ENCODE measurements at places on chromosomes 7 and 10. TPM values are rescaled to one million over a fixed set of nuclear protein-coding genes. Genes with fewer than 3 reads are reported as not detected.

DNA sequence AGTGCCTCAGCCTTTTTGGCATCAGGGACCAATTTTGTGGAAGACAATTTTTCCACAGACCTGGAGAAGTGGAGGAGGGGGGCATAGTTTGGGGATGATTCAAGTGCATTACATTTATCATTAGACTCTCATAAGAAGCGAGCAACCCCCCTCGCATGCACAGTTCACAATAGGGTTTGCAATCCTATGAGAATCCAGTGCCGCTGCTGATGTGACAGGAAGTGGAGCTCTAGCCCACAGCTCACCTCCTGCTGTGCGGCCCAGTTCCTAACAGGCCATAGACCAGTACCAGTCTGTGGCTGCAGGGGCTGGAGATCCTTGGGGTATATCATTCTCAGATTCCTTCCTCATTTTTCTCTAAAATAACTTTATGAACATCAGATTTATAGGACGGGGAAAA, 50.8 kb downstream of the ATAD1 start:
- DNase-seq: no peak

Gene GIMAP7
- total RNA-seq: 7.6 TPM

- DNase-seq: no peak
Observed at GRCh38 chr7:157875230-157876179, 538.7 kb downstream of the DNAJB6 start.

Gene NME8
- total RNA-seq: not detected

Gene TEX36
- not detected for total RNA-seq

DNA sequence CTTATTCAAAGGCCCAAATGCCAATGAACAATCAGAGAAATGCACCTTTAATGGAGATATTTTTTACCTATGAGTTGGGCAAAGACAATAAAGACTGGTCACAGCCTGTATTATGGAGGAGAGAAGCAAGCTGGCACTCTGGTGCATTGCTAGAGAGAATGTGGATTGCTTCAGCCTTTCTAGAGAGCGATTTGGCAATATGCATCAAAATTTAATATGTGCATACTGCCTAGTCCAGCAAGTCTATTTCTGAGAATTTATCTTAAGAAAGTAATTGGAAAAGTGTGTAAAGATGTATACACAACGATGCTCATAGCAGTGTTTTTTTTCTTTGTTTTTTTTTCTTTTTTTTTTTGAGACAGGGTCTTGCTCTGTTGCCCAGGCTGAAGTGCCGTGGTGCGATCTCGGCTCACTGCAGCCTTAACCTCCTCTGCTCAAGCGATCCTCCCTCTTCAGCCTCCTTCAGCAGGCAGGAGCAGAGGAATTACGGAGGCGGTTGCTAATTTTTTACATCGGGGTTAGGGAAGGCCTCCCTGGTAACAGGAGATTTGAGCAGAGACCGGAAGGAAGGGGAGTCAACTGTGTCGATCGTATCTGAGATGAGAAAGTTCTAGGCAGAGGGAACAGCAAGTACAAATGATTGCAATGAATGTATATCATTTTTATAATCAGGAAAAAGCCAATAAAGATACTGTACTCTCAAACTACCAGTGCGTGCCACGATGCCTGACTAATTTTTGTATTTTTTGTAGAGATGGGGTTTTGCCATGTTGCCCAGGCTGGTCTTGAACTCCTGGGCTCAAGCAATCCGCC, 16.4 kb downstream of the KIAA1549 start:
- DNase-seq: no peak

GRCh38 chr10:4186849-4187540, 402.0 kb upstream of the KLF6 start:
- no peak for DNase-seq

GRCh38 chr10:12455766-12456165, 106.4 kb downstream of the CAMK1D start:
- DNase-seq: no peak

GRCh38 chr7:149787428-149788299, 14.3 kb upstream of the ZNF467 start:
- no peak for DNase-seq

Gene C10orf143
- 4.0 TPM for total RNA-seq

DNA sequence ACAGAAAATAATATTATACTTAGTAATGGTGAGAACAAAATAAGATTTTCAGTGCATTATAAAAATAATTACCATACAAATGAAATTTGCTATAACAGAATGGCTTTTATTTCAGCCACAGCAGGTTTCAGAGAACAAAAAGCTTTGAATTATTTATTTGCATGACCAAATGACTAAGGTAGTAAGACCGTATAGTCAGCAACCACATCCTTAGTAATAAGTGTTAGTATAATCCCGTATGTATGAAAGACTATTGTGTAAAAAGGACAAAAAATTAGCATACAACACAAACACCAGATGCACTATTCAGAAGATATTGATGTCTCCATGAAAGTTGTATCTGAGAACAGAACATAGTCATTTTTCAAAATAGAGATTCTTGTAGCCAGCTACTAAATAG, 12.2 kb downstream of the PDZD8 start:
- DNase-seq: no peak

Gene GIMAP1
- total RNA-seq: 0.38 TPM

Gene THSD7A
- 0.42 TPM for total RNA-seq

Gene OR13A1
- total RNA-seq: not detected

Gene SPDYE16
- not detected for total RNA-seq

- no peak for DNase-seq
Observed at GRCh38 chr10:5449823-5450222, 37.5 kb downstream of the NET1 start.

- no peak for DNase-seq
Observed at GRCh38 chr10:116111483-116112095, 161.4 kb downstream of the GFRA1 start.

- no peak for DNase-seq
Observed at GRCh38 chr10:121722665-121723064, 124.4 kb upstream of the FGFR2 start.

GRCh38 chr10:44419790-44420549, 35.1 kb upstream of the CXCL12 start:
- DNase-seq: no peak

DNA sequence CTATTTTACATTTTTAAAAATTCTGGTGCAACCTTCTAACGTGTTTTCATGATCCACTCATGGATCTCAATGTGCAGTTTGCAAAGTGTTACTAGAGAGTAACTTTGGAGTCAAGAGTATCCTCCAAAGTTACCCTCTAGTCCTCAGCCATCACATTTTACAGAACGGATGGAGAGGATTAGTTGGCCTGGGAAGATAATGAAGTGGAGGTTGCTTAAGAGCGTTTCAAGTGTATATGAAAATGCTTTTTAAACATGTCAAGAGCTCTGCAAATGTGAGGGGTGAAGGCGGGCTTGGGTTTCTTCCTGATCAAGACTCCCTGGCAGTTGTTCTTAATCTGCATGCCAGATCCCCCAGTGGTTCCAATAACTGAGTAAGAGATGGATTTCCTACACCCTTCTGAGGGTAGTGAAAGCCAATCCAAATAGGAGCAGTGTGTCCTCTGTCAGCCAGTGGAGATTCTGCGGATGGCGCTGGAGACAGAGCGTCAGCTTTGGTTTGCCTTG, 299.4 kb upstream of the NPVF start:
- no peak for DNase-seq

Gene C10orf105
- total RNA-seq: 0.48 TPM

DNA sequence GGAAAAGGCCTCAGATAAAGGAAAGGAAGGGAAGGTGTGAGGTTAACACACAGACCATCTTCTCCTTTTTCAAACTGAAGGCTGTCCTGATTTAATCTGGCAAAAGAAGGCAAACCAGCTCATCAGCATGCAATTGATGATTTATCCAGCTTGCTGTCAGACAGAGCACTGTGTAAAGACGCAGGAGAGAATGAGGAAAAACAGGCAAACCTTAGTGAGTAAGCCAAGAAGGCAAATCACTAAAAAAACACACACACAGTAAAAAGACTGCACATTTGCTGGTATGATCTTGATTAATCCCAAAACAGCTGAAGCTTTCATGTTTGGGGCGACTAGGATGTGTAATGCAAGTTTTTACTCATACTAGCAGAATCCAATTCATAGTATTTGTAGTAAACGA, 65.8 kb upstream of the SKAP2 start:
- no peak for DNase-seq

DNA sequence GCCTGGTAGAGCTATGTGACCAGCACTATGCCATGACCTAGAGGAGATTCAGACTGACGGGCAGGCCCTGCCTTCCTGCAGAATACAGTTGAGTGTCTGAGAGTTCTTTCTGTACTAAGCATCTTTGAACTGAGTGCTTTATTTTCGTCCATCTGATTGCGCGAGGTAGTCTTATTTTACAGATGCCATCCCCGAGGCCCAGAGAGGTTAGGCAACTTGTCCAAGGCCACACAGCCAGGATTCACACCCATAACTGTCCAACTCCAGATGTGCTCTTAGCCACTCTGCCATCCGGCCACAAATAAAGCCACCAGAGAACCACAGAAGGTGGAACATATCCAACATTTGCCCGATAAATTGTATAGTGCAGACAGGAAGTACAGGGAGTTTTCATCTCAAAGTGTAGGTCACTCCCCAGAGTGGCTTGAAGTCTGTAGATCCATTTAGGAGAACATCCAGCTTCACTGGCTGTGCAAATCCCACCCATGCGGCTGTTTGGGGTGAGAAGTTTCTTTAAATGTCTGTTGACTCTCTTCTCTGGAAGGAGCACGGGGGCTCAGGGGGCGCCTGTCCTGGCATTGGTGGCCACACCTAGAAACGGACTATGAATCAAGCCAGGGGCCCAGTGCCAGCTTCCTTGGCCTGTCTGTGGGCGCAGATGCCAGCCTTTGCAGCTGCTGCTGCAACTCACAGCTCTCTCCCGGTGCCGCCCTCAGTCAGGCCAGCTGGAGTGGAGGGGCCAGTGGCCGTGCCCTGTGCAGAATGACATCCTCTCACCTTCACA, 11.1 kb downstream of the CHST3 start:
- DNase-seq: no peak

- DNase-seq: no peak
Observed at GRCh38 chr7:29977886-29978651, 11.5 kb downstream of the SCRN1 start.

Gene STRIP2
- 1.6 TPM for total RNA-seq

GRCh38 chr7:155486783-155487508, 29.0 kb downstream of the EN2 start:
- no peak for DNase-seq

- no peak for DNase-seq
Observed at GRCh38 chr7:30390736-30391636, 87.6 kb downstream of the NOD1 start.

DNA sequence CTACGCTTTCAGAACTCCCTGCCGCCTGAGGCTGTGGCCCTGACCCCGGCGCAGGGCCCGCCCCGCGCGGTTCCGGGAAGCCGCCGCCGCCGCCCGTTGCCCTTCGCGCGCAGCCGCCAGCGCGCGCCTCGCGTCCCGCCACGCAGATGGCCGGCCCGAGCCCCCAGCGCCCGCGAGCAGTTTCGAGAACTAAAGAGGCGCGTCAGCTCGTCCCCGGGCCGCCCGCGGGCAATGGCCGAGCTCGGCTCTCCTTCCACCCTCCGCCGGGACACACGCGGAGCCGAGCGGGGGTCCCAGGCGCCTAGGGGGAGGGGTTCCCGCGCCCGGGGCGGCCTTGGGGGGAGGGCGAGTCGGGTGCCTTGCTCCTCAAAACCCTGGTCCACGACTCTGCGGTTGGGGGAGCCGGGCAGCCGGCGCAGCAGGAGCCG, 1.8 kb downstream of the HNRNPF start:
- DNase-seq: no peak

DNA sequence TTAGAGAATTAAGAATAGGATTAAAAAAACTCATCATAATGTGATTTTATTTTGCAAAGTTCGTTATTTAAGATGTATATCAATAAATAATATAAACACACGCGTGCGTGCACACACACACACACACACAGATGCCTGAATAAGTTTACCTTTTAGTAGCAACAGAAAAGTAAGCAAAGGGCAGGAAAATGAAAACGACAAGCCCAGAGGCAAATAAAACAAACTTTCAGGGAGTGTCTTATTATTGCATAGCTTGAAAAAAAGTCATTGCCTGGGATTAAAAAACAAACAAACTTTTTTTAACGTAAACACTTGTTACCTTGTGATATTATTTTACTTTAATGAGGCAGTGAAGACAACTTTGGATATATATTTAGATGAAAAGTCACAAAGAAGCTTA, 226.4 kb downstream of the BAMBI start:
- DNase-seq: no peak

Gene VAX1
- total RNA-seq: not detected

Gene ZCCHC24
- total RNA-seq: 16.5 TPM

DNA sequence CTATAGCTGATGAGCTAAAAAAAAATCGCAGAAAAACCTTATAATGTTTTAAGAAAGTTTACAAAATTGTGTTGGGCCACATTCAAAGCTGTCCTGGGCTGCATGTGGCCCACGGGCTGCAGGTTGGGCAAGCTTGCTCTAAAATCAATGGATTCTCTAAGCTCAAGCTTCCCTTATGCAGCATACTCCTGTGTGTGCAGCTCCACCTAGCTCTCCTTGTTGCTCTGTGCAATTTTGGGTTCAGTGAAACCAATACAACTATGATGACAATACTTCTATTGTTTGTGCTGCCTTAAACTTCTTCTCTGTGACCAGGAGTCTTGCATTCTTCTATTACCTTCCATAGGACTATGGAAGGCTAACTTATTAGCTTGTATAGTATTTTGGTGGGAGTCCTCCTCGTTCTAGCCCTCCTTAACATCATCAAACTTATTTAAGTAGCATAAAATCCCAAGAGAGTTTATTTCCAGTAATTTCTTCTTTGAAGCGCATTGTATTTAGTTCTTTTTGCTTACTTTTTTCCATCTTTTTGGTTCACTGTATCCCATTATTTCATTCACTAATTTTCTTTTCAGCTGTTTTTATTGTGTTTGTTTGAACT, 170.9 kb upstream of the SMIM30 start:
- DNase-seq: no peak

GRCh38 chr10:78688901-78689583, 379.7 kb upstream of the ZMIZ1 start:
- no peak for DNase-seq

GRCh38 chr7:7641129-7641663, 644 bp downstream of the UMAD1 start:
- no peak for DNase-seq

Gene UNC5B
- total RNA-seq: 14.9 TPM

Gene NPSR1
- total RNA-seq: not detected

DNA sequence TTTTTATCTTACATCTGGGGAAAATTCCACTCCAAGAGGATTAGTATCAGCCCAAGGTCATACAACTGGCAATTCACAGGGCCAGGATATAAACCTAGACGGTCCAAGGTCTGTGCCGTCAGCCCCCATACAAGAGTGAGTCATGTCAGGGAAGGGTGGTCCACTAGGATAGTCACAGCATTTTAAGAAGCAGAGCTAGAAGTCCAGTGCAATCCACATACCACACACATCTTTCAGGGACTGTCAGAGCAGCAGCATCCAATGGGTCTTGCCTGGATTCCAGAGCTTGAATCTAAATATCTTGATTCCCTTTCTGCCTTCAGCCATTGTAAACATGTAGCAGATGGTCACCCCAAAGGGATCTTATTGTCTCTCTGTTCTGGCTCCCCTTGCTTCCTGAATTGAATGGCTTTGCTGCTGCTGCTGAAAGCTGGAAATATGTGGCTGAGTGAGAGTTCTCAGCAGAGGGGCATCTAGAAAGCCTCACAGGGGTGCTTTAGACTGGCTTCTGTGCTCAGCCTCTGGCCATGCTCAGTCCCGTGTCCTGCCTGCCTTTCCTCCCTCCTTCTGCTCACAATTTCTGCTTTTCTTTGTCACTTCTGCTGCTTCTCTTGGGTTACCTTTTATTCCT, 9.9 kb upstream of the OR6V1 start:
- DNase-seq: no peak
